HuH-7.5 (cell line): ENCODE measurements at places on chromosomes 1 and 21.

DNA sequence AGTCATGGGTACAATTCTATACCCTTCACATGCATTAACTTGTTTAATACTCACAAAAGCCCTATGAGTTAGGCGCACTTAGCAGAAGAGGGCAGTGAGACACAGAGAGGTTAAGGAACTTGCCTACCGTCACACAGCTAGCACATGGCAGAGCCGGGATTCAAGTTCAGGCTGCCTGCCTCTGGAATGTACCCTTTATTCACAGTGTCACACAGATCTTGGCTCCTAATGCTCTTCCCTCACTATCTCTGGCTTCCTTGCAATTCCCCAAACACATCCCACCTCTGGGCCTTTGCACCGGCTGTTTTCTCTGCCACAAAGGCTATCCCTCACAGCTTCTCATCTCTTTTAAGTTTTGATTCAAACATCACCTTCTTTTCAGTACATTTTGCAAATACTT, 25.1 kb downstream of the COL16A1 start:
- DNase-seq: no peak

GRCh38 chr1:214997685-214998084, 84.9 kb upstream of the KCNK2 start:
- DNase-seq: no peak

GRCh38 chr1:157487096-157487495, 65.2 kb downstream of the FCRL5 start:
- no peak for DNase-seq

DNA sequence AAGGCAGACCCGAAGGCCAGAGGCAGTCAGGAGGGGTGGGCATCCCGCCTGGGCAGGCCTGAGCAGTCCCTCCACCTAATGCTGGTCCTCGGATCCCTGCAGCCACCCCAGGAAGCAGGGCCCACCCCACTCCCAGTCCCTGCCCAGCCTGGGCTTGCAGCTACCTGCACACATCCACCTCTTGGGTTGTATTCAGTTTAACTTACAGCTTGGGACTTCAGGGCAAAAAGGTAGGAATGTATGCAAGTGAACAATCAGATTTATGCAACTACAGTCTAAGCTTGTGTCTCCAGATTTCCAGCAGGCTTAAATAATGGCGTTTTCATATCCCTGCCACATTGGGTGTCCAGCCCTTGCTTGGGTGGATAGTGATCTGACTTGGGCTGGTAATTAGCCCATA, 17.4 kb downstream of the LDLRAP1 start:
- DNase-seq: no peak

- DNase-seq: no peak
These were observed 76.0 kb upstream of the POGK start for GRCh38 chr1:166763318-166763717.

GRCh38 chr1:116489231-116489697, 81.6 kb downstream of the CD58 start:
- DNase-seq: no peak

GRCh38 chr1:24201941-24202440, 14.9 kb upstream of the IFNLR1 start:
- DNase-seq: peak; percentile 63

- no peak for DNase-seq
These were observed 59.7 kb upstream of the DPYD start for GRCh38 chr1:97980530-97980929.

- DNase-seq: no peak
These were observed 7.2 kb upstream of the PADI1 start for GRCh38 chr1:17197696-17198095.

DNA sequence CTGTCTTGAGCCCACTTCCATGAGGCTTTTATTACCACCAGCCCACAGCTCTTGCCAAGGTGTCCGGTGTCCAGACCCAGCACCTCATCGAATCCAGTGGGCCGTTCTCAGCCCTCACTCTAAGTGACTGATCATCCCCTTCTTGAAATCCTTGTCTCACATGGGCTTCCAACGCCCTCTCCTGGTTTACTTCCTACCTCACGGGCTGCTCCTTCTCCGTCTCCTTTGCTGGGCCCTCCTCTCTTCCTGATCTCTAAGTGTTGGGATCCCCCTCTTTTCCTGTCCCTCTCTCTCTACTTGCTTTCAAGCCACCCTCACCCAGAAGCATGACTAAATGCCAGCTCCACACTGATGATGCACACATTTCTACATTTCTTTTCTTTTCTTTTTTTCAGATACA, 9.0 kb upstream of the RHBG start:
- DNase-seq: no peak

- DNase-seq: no peak
These were observed 592 bp downstream of the AGRN start for GRCh38 chr1:1020415-1021009.

GRCh38 chr21:15159382-15160020, 94.7 kb upstream of the NRIP1 start:
- DNase-seq: no peak

GRCh38 chr1:147273409-147274336, 31.2 kb downstream of the CHD1L start:
- DNase-seq: peak; percentile 38

DNA sequence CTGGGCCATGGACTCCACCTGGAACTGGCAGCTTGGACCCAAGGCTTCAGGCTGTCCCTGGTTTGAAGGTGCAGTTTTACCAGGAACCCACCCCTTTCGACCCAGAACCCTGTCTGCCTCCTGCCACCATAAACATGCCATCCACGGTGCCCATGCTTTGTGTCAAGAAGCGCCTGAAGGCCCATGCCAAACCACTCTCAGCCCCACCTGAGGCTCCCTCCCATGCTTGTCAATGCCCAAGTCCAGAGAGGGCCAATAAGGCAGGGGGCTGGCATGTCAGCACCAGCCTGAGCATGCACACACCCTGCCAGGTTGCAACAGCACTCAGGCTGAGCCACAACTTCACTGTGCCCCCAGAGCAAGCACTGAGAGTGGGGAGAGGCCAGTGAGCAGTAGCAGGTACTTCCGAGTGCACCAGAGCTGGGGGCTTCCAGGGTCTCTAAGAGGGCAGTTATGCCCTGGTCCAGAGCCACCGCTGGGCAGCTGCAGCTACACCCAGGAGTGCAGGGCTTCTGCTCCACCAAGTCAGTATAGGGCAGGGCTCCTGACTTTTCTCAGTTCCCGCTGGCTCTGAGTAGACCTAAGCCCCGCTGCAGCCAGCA, 1256.0 kb downstream of the AMY1C start:
- no peak for DNase-seq

DNA sequence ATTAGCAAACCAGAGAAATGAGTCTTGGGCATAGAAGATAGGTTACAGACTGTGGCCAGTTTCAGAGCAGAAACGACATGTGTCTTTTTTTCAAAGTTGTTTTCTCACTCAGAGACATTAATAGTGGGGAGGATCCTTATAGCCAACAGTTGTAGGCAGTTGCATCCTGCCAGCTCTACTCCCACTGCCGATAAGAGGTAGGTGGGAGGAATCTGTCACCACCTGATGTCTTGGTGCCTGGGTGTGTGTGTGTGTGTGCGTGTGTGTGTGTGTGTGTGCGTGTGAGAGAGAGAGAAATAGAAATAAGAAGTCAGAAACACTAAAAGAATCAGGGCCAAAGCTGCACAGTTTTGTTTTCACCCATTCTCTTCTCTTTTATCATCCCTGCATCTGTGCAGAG, 219.5 kb downstream of the ZP4 start:
- DNase-seq: no peak

- DNase-seq: no peak
These were observed 101.2 kb downstream of the FASLG start for GRCh38 chr1:172760121-172760520.

DNA sequence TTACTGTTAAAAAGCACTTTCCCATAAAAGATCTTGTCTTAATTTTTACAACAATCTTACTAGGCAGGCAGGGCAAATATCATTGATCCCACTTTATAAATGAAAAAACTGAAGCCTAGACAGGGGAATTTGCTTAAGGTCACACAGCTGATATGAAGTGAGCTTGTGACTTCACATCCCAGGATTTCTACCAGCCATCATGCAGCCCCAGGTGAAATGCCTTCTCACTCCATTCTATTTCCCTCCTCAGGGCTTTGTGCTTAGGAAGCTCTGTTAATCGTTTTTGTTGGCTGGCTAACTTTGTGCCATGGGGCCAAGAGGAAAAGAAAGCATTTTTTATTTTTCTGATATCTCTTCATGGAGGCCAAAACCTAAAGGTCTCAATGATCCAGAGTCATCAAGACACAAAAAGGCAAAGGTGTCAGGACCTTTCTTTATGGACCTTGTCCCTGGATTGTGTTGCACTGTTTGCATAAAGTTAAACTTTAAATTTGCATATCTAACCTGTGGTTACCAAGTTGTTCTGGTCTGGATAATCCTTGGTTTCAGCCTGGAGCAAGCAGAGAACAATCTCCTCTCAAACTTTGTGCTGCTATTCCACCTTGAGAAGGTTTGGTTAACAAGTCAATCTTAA, 44.8 kb upstream of the ZNF326 start:
- DNase-seq: no peak

- no peak for DNase-seq
These were observed 26.2 kb upstream of the SNX27 start for GRCh38 chr1:151585622-151586021.

DNA sequence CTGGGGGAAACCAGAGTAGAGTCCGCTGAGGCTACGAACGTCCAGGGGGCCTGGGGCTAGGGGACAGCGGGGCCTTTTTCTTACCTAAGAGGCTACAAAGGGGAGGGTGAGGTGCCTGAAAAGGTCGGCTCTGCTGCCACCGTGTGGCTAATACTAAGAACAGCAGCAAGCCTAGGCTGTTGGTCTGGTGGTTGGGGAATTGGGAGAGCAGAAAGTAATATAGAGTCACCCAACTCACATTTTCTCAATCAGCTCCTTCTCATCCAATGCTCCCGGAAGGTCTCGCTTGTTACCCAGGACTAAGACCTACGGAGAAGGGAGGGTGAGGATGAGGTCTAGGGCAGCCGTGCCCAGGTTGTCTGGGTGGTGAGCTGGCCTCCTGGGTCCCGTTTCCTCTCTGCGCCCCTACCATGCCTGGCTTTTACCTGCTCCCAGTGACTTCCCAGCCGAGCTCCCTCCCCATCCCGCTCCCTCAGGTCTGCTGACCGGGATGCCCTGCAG, 9.3 kb downstream of the ARL8A start:
- peak; percentile 94 for DNase-seq

DNA sequence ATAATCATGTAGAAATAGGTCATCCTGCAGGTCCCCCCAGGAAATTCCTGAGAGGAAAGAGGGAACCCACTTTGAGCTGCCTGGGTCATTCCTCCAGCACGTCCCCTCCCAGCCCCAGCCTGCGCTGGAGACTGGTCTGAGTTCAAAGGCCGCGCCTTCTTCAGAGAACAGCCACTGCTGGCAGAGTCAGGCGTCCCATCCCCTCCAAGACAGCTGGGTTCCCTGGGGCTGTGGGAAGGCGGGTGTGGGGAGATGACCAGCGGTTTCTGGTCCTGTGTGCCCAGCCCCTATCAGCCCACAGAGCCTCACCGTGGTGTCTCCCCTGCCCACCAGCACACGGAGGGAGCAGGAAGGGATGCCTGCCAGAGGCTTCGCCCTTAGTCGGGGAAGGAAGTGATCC, 18.0 kb upstream of the TRAPPC10 start:
- DNase-seq: no peak

DNA sequence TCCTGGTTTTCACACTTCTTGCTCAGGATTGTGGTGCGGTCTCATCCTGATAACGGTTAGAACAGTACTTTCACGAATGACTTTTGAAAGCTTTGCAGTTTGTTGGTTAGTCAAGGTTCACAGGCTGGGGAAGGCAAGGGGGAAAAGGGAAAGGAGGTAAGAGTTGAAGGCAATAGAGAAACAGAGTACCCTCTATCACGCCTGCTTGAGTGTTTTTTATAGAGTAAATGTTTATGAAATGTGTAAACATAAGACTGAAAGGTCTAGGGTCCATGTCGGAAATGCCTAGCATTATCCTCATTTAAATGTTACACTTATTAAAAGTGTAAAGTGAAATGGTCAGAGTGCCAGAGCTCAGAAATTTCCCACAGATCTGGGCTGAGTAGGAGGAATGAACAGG, 167.4 kb downstream of the URB2 start:
- DNase-seq: no peak

DNA sequence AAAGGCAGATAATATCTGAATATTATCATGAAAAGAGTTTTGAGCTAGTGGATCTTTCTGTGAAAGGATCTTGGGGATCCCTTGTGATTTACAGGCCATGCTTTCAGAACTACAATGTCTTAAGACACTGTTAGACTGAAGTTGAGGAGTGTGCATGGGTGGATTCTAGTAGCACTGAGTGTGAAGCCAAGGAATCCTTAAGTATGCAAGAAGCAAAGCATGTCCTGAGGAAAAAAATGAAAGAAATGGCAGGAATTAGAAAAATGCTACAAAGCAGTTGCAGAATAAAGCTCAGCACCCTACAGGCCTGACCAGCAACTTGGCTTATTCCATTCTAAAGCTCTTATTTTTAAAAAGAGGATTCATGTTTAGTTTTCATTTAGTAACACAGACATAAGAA, 11.9 kb downstream of the STX6 start:
- no peak for DNase-seq

- DNase-seq: no peak
These were observed 301.8 kb upstream of the DUSP10 start for GRCh38 chr1:222043444-222044292.

GRCh38 chr1:156544592-156545102, 27.7 kb downstream of the IQGAP3 start:
- no peak for DNase-seq

GRCh38 chr1:25616095-25616986, at the start of gene MAN1C1:
MAN1C1 (plus strand) TSS chr1:25616791; CDS start chr1:25617798, 1,007 bp downstream.
- DNase-seq: peak; percentile 93

DNA sequence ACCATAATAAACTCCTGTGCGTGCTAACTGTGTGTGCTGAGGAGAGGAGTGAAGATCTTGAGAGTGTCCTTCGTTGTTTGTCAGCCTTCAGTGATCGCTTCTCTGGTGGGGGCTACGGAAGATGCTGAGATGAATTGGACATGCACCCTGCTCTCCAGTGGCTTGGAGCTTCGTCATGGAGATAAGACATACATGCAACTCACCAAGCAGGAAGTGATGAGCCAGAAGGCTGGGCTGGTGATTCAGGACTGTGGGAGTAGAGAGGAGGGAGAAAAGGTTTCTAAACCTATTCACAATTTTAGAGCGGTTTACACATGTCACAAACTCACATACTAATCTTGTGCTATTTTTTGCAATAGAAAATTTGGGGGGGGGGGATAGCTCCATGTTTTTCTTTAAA, 128.9 kb upstream of the ADAR start:
- DNase-seq: no peak

DNA sequence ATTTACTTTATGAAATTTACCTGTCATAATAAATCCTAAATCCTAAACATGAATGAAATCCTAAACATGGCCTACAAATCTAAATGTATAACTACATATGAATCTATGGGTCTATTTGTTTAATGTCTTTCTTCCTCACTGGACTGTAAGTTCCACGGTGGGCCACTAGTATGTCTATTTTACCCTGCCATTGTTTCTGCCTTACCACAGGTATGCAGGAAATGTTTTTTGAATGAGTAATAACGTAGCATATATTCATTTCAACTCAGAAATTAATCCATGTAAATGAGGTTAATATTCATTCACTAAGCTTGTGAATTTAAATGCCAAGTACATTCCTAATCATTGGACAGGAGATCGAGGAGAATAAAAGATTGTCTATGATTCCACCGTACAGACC, 35.3 kb downstream of the B3GALNT2 start:
- DNase-seq: no peak

GRCh38 chr1:165253818-165254254, 102.7 kb downstream of the LMX1A start:
- DNase-seq: no peak

- peak; percentile 55 for DNase-seq
These were observed at the start of gene B3GALNT2 for GRCh38 chr1:235504122-235504493. B3GALNT2 (minus strand) TSS chr1:235504452; CDS start chr1:235504252, 200 bp downstream.
